Suppressor macrophage treated with lipopolysaccharide for 4 hours (primary cell): ENCODE measurements at places on chromosomes 1 and 21.

- no peak for DNase-seq
These were observed 6.6 kb downstream of the FMO1 start for GRCh38 chr1:171254859-171255258.

DNA sequence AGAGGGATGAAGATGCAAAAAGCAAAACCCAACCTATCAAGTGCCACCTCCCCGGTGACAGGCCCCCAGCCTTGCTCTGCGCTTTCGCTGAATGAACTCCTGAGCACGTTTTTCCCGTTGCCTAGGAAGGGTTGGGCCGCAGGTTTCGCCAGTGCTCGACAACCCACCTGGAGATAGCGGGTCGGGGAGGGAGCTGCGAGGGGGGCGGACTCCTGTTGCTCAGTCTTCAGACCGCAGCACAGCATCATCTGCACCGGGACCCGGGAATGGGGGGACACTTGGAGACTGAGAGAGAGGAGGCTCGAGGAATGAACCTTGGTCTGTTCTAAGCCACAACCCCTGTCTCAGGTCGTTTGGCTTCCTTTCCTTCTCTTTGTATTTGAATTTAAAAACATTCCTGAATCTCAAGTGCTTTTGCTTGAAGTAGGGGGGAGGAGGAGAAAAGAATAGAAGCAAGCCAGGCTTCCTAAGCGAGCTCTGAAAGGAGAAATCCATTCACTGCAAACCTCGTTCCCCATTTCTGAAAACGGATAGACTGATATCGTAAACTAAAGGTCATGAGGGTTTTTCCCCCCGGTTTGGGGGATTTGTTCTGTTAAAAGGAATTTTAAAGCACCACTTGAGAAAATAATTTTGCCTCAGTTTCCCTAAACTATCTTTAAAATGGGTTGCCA, 1.2 kb downstream of the AK5 start:
- no peak for DNase-seq

DNA sequence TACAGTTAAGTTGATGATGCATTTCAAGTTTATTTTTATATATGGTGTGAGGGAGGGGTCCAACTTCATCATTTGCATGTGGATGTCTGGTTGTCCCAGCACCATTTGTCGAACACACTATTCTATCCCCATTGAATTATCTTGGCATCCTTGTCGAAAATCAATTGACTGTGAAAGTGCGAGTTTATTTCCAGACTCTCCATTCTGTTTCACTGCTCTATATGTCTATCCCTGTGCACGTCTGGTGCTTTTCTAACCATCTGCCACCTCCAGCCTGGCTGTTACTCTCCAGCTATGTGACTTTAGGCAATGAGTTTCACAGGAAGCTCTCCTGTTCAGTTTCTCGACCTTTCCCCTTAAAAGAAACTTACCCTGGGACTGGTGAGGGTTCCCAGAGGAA, 137.1 kb upstream of the KLHDC7A start:
- no peak for DNase-seq

GRCh38 chr1:193156117-193156821, 30.1 kb downstream of the B3GALT2 start:
- DNase-seq, result no peak

DNA sequence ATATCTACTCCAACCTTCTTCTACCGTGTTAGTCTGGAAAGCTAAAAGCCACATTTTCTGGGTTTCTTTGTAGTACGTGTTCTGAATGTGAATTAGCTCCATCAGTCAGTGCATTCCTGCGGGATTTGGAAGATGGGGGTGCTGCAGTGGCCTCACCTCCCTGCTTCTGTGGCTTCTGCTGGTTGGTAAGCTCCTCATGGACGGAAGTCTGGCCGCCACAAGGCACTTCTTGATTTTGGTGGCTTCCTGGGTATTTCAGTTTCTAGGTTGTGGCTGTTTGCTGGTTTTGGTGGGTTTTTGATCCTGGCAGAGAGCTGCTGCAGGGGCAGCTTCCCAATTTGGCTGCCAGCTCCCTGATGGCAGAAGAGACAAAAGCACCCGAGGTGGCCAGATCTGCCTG, 20.9 kb upstream of the TACSTD2 start:
- DNase-seq, result no peak

- no peak for DNase-seq
These were observed 232.0 kb upstream of the VAMP3 start for GRCh38 chr1:7538849-7539768.

GRCh38 chr1:168467452-168467851, 76.3 kb downstream of the XCL2 start:
- no peak for DNase-seq
